Peyer's patch (tissue), 4 donors: ENCODE measurements at places on chromosomes 5 and 9. TPM values are rescaled to one million over a fixed set of nuclear protein-coding genes. Genes with fewer than 3 reads are reported as not detected.

DNA sequence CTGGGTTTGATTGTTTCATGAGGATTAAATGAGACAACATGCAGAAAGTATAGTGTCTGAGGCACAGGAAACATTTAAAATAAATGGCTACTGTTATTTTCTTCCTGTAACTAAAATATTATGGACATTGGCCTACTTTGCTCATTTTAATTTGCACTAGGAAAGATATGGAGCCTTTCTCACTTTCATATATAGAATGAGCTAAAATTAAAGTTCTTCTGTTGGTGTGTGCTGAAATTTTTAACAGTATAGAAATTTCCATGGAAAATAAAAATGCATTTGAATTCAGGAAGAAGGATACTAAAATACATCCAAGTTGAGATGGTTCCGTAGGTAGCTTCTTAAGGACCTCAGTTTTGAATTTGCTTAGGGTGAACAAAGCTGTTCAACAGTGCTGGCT is 131.9 kb downstream of the MAST4 start:
- H3K4me1 ChIP-seq: no peaks in the 10 kb centered on the region
- DNase-seq: no peak
- H3K4me3 ChIP-seq: no peak overlapping the region
- no peaks in the 10 kb centered on the region for H3K27me3 ChIP-seq

GRCh38 chr9:27117489-27118135 is 8.6 kb downstream of the TEK start:
- DNase-seq: peak; percentile 51
- H3K4me3 ChIP-seq: no peak overlapping the region
- no peaks in the 10 kb centered on the region for H3K4me1 ChIP-seq

- H3K27me3 ChIP-seq: no peaks in the 10 kb centered on the region
- no peak overlapping the region for H3K27ac ChIP-seq
- no peaks in the 10 kb centered on the region for H3K36me3 ChIP-seq
- H3K4me3 ChIP-seq: no peak overlapping the region
Measured at GRCh38 chr5:167513381-167513780, 778.1 kb upstream of the WWC1 start.

GRCh38 chr9:77751341-77752091 is 103.4 kb upstream of the GNA14 start:
- H3K27ac ChIP-seq: no peak overlapping the region
- H3K36me3 ChIP-seq: no peaks in the 10 kb centered on the region
- no peaks in the 10 kb centered on the region for H3K27me3 ChIP-seq
- H3K4me3 ChIP-seq: no peak overlapping the region

GRCh38 chr5:163503106-163504078 is 2.0 kb upstream of the MAT2B start:
- peak overlapping the region; percentile 69 for H3K4me3 ChIP-seq

- DNase-seq: no peak
- H3K27ac ChIP-seq: no peak overlapping the region
- no peak overlapping the region for H3K4me3 ChIP-seq
- H3K36me3 ChIP-seq: no peaks in the 10 kb centered on the region
- H3K27me3 ChIP-seq: no peaks in the 10 kb centered on the region
Measured at GRCh38 chr5:167304834-167305469, 986.5 kb upstream of the WWC1 start.

DNA sequence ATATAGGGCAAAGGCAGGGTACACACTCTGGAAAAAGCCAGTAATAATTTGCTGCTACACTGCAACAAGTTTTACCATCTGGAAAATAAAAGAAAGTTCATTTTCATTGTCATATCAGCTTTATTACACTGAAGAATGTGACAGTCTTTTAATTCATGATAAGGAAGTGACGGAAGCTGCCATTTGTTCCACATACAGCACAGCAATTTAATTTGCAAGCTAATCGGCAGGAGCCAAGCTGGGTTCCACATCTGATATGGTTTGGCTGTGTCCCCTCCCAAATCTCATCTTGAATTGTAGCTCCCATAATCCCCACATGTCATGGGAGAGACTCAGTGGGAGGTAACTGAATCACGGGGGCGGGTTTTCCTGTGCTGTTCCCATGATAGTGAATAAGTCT is 16.5 kb downstream of the PRELID2 start:
- no peaks in the 10 kb centered on the region for H3K4me1 ChIP-seq
- no peak overlapping the region for H3K4me3 ChIP-seq
- DNase-seq: no peak

DNA sequence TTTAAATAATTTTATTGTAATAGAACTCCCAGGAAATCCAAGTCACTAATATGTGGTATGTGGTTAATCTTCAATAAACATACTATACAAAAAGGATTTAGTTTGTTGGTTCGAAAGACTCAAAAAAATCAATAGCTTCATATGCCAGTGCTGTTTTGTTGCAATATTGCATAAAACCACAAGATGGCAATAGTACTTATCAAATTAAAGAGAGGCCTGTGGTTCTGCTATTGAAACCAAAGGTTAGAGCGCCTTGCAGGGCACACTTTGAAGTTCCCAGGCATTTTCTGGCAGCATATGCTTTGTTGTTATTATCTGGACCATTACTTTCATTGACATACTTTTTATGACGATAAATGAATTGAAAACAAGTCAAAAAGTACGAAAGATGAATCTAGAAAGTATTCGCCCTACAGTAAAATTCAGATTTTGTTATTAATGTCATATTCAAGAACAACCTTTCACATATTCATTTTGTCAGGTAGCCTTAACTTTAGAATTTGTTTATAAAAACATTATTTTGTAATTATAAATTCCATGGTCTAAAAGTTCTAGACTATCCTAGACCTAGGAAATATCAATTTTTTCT is 316.3 kb downstream of the MCTP1 start:
- H3K36me3 ChIP-seq: no peaks in the 10 kb centered on the region
- DNase-seq: no peak
- H3K4me3 ChIP-seq: no peak overlapping the region
- H3K4me1 ChIP-seq: no peaks in the 10 kb centered on the region
- no peak overlapping the region for H3K27ac ChIP-seq

- DNase-seq: no peak
- H3K36me3 ChIP-seq: no peaks in the 10 kb centered on the region
- no peak overlapping the region for H3K27ac ChIP-seq
- H3K4me1 ChIP-seq: no peaks in the 10 kb centered on the region
- H3K27me3 ChIP-seq: no peaks in the 10 kb centered on the region
Measured at GRCh38 chr5:143056339-143056704, 286.1 kb downstream of the ARHGAP26 start.

GRCh38 chr5:38994324-38994927 is 79.8 kb downstream of the RICTOR start:
- no peak overlapping the region for H3K27ac ChIP-seq
- H3K4me3 ChIP-seq: no peak overlapping the region
- no peaks in the 10 kb centered on the region for H3K36me3 ChIP-seq
- H3K4me1 ChIP-seq: no peaks in the 10 kb centered on the region
- no peaks in the 10 kb centered on the region for H3K27me3 ChIP-seq
- peak; percentile 60 for DNase-seq

MSX2 gene
- total RNA-seq: 1.6 TPM

DNA sequence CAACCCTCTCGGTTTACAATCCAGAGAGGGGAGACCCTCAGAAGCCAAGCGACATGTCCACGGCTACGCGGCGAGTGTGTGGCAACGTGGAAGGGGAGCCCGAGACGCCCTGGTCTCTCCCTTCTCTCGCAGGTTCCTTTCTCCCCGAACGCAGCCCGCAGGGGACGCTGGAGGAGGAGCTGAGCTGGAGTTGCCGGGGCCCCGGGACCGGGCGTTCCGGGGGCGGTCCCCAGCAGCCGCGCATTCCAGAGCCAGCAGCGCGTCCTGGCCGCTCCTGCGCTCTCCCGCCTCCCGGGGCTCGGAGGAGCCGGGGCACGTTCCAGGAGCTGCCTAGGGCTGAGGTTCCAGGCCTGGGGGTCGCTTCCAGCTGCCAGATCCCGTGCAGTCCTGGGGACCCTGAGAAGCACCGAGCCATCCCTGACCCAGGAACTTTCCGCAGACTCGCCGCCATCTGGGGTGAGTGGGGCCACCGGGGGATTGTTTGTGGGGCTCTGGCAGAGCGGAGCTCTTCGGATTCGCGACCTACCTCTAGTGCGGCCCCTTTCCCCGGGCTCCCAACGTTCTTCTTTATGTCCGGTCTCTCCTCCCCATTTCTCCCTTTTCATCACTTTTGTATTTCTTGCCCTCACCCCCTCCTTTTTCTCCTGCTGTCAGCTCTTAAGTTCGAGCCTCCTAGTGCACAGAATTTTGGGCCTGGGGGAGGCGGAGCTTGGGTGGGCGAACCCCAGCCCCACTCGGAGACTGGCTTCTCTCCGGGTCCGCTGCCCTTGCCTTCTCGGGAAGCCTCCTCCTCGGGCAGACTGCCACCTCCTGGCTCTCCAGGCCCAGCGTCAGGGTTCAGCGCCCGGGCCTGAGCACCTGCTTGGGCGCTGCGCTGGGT is at the start of gene SMIM3:
Gene SMIM3 (plus strand): TSS at position 241 of the 880 bp plus-strand sequence. CDS start 16,684 bp downstream, outside the sequence.
- H3K4me1 ChIP-seq: peaks cover 46% of the 10 kb centered on the region
- H3K36me3 ChIP-seq: no peaks in the 10 kb centered on the region
- no peaks in the 10 kb centered on the region for H3K27me3 ChIP-seq

DNA sequence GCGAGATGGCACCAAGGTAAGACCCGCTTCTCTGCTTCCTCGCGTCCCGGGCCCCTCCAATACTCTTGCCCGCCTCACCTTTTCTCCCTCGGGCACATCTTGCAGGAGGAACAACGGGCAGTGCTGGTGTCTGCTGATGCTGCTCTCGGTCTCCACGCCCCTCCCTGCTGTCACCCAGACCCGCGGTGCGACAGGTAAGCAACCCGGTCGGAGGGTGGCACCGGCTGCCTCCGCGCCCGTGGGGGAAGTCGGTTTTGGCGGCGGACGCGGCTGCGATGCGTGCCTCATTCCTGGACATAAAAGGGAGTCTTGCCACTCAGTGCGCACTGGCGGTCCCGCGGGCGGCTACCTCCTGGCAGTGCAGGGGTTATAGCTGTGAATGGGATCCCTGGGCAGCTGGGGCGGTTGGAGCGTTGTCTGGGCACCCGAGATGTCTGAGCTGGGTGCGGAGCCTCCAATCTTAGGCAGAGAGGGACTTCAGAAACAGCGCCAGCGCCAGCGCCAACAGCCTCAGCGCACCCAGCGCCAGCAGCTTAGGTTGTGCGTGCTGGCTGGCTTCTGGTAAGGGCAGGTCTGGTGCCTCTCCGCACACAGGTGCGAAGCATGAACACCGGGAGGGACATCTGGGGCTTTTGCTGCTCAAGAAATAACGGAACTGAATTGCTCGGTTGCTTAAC is 488 bp downstream of the COL15A1 start:
- no peaks in the 10 kb centered on the region for H3K4me1 ChIP-seq
- H3K4me3 ChIP-seq: peak overlapping the region; percentile 25
- no peak for DNase-seq
- no peaks in the 10 kb centered on the region for H3K36me3 ChIP-seq

DNA sequence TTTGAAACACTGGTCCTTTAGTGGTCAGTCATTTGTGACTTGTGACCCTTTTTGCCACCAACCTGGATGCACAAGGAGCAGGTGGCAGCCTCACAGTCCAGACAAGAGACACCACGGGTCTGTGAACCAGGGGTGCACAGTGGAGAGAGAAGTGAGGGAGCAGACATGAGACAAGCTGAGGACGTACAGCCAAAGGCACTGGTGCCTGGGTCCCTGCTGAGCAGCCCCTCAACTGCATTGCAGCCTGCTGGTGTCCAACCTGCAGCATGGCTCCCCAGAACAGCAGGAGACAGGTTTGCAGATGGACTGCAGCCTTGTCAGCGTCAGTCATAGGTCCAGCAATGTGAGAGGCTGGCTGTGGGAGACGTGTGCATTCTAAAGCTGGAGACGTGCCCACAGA is 124.2 kb upstream of the FSTL4 start:
- no peak for DNase-seq
- H3K27ac ChIP-seq: no peak overlapping the region
- H3K36me3 ChIP-seq: no peaks in the 10 kb centered on the region
- H3K4me1 ChIP-seq: no peaks in the 10 kb centered on the region
- H3K27me3 ChIP-seq: no peaks in the 10 kb centered on the region

DOCK8 gene
- total RNA-seq: 14.8 TPM

TMEM252 gene
- total RNA-seq: 66.8 TPM

DNA sequence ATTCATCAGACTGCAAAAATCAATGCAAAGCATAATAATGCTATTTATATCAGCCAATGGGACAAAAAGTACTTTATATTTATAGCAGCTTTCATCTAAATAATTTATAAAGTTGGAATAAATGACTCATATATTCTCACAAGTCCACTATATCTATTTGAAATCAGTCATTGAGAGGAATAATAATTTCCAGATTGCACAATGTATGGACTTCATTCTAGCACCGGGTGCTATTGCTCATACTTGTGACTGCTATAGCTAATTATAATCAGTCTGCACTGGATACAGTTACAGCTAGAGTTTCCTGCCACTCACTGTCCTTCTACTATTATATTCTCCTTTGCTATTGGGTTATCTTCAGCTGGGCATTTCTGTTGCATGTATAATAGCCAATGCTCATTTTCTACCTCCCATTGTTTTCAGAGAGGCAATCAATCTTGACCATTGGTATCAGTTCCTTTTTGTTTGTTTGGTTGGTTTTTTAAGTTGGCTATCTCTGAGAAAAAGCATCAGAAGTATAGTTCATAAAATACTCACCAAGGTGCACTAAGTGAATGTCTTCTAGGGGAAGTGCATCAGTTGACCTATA is 1.9 kb downstream of the CDH18 start:
- no peaks in the 10 kb centered on the region for H3K4me1 ChIP-seq
- no peaks in the 10 kb centered on the region for H3K36me3 ChIP-seq
- no peak overlapping the region for H3K4me3 ChIP-seq
- no peak overlapping the region for H3K27ac ChIP-seq

DNA sequence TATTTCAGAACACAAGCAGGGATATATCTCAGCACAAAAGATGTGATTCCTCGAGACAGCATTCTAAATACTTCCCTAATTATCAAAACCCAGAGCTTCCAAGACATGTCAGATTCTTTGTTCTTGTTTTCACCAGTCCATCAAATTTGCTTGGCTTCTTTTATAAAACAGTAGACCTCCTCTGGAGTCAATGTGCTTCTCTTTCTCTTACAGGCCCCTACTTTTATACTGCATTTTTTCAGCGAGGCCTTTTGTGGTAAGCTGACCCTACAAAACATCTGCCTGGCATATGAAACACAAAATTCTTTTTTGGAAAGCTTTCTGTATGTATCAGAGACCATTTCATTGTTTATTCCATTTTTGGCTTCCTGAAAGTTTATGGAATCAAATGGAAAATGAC is 81.8 kb downstream of the ARSB start:
- no peak overlapping the region for H3K27ac ChIP-seq
- no peaks in the 10 kb centered on the region for H3K36me3 ChIP-seq
- no peak overlapping the region for H3K4me3 ChIP-seq
- no peaks in the 10 kb centered on the region for H3K4me1 ChIP-seq
- no peaks in the 10 kb centered on the region for H3K27me3 ChIP-seq

CARTPT gene
- not detected for total RNA-seq

- DNase-seq: no peak
- no peak overlapping the region for H3K27ac ChIP-seq
- no peak overlapping the region for H3K4me3 ChIP-seq
- no peaks in the 10 kb centered on the region for H3K36me3 ChIP-seq
- no peaks in the 10 kb centered on the region for H3K27me3 ChIP-seq
Measured at GRCh38 chr5:58898538-58898937, 315.7 kb downstream of the RAB3C start.

ZNF354C gene
- total RNA-seq: 3.0 TPM

PCDHB15 gene
- not detected for total RNA-seq
